ENCODE measurements at places on chromosomes 6 and 20.

DNA sequence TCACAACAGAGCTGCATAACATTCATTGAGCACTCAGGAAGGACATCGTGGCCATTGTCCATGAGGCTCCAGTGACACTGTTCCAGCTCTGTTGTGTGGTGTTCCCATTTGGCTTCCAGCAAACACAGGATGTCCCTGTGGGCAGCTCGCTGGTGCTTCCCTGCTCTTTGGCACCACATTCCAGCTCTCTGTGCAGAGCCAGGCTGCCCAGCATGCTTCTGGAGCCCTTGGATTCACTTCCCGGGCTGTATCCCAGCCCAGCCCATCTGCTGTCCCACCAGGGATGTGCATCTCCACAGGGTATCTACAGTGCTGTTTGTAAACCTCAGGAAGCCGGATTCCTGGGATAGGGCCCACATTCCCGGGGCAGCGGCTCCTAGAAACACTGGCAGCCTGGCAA is 57.2 kb downstream of the CTCFL start:
- no peak for DNase-seq

- peak; percentile 82 for DNase-seq
Measured at GRCh38 chr20:2131366-2131765, 29.7 kb downstream of the STK35 start.

- peak; percentile 4 for DNase-seq
Measured at GRCh38 chr6:13480631-13481501, 6.5 kb downstream of the GFOD1 start.

DNA sequence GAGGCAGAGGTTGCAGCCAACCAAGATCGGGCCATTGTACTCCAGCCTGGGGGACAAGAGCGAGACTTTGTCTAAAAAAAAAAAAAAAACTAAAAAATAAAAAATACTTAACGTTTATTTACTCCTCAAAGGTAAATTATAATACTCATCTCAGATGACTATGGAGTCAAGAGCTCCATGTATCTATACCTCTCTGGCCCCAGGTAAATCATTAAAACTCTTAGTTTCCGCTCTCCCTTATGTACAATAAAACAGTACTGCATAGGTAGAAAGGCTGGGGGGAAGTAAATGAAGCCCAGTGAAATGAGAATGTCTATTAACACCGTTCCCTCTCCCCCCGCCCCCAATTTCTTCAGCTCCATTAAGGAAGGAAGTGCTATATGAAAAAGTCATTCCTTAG is 1.2 kb downstream of the SRSF12 start:
- DNase-seq = no peak

GRCh38 chr6:33405386-33405940 is 5.4 kb upstream of the PHF1 start:
- no peak for DNase-seq

DNA sequence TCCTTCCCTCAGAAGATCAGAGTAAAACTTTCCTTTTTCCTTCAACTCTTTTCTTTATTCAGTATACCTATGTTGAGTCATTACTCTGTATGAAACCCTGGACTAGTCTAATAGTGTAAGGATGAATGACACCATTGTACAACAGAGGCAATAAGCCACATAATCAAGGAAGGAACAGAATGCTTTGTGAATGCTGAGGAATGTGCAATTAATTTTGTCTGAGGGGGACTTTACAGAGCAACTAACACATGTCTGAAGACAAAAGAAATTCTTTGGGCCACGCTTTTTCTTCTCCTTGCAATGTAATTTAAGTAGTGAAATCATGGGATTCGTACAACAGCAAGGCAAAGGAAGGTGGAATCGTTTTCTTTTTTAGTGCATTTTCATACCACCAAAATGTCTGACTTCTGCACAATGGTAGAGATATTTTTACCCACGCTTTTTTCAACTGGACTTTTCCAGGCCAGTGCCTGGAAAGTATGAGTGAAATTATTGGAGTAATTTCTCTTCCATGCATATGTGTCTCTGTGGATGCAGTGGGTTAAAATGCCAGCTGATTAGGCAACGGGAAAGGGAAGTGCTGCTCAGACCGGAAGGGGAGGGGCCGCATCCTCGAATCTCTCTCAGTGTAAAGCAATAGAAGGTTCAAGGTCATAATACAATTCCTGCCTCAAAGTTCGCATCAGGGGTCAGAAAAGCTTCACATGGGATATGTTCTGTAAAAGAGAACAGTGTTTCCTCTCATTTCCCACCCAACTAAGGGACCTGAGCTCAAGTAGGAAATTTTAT is 89.9 kb upstream of the MTHFD1L start:
- peak; percentile 2 for DNase-seq

GRCh38 chr6:125183391-125183790 is 29.8 kb downstream of the TPD52L1 start:
- DNase-seq = peak; percentile 71

DNA sequence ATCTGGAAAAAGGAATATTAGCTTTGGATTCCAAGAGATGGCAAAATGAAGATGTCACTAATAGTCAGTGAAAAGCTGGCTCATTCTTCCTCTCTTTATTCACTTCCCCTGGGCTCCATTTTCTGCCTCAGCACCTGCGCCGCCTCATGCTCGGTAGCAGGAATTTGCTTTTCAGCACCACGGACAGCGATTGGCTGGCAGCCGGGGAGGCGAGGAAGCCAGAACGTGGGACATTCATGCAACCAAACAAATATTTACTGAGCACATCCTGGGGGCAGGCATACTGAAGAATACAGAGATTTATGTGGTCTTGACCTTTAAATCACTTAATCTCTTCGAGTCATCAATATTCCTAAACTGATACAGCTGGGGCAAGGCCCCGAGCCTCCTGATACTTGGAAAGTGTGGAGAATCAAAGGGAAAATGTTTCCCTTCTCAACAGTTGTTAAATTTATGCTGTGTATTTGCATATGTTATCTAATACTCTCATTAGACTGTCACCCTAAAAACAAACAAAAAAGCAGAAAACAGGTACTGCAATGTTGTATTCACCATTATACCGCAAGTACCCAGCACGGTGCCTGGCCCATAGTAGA is 12.1 kb upstream of the PDYN start:
- peak; percentile 59 for DNase-seq

GRCh38 chr20:41100001-41100480 is 37.3 kb upstream of the PLCG1 start:
- peak; percentile 36 for DNase-seq

DNA sequence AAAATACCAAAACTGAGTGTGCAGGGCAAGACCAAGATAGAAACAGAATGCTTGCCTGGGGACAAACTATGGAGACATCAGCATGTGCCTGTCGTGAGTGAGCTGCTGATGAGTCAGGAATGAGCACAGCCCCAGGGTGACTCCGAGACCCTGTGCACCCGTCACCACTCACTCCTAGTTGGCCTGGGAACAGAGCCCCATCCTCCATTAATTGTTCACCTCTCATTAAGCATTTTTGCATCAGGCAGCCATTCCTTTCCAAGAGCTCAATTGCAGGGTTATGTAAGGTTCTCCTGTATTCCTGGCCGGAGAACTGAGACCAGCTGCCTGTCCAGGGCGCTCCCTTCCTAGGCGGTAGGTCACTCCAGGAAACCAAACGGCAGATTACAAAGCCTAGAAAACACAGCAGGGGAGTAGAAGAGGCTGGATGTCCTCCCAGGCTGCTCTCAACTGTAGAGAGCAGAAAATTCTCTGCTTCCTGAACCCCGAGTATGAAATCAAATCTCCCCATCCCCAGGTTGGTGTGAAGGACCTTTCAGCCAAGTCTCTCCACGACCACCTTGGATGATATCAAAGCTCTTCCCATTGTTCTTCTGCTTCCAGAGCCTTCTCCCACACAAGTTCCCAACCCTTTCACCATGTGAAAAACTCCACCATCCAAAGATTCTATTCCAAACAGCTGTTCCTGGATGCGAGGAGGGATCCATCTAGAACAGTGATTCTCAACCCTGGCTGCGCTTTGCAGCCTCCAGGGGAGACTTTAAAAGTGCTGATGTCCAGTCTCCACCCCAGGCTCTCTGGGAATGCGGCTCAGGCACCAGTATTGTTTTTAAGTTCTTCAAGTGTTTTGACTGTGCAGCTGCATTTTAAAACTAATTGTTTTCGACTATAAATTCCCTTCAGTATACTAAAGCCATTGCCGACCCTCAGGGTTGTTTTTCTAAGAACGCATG is 532.6 kb upstream of the JARID2 start:
- peak; percentile 99 for DNase-seq

DNA sequence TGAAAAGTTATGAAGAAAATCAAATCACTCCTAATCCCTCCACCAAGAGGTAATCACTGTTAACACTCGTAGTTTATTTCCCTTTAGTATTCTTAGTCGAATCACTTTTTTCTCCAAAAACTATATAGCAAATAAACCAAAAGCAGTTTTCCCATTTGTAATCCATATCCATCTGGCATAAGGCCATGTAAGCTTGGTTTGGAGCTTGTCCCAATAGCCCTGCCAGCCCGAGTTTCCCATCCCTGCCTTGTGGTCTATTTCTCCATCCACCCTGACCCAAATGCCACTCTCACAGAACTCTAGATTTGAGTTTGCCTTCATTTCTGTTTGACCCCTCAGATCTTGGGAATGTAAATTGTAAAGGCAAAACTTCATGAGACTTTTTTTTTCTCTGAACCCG is 71.8 kb upstream of the DSP start:
- peak; percentile 29 for DNase-seq

- DNase-seq = peak; percentile 81
Measured at GRCh38 chr6:52410979-52411378, 9.2 kb upstream of the EFHC1 start.

- DNase-seq = no peak
Measured at GRCh38 chr6:90072501-90072900, 178.2 kb downstream of the GJA10 start.

DNA sequence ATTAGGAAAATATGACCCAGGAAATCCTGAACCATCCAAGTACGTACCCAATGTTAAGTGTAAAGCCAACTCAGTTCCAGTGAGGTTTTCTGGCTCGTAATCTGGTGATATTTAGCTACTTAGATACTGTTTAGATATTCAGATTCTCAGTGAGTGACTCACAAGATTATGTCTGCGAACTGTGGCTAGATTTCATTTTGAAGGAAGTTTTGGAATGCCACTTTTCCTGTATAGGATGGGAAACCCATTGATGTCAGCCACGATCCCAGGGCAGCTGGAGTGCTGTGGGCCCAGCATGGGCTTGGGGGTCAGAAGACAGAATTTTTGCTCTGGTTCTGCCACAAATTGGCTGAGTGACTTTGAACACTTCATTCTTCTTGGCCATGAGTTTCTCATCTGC is 76.3 kb downstream of the TMEM170B start:
- DNase-seq = peak; percentile 97

DNA sequence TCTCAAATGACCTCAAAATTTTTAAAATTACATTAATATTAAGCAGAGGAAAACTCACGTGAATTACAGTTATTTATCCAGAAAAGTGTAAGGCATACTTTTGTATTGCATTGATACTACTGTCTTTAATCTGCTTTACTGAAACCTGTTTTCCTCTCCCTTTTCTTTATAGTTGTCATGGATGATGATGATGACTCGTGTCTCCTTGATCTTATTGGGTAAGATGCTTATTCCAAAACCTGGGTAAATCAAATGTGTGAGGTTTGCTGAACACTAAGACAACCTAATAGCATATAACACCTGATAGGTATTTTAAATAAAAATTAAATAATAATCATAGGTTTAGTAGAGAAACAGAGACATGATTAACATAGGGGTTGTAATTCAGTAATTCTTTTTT is 40.0 kb downstream of the BICRAL start:
- no peak for DNase-seq

DNA sequence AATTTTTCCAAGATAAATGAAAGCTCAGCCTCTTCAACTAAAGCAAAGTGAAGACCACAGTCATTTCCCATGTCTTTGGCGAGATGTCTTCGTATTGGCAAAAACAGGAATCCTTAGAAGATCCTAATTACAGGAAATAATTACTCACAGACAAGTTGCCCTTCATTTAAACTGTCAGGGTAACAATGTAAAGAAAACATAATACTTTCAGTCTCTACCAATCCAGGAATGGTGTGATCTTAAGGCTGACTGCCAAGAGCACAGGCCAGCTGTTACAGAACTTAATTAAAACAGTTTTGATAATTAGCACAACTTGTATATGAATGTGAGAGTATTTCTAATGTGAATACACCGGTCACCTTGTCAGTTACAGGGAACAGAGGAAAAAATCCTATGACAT is 292.2 kb downstream of the PACRG start:
- no peak for DNase-seq

- DNase-seq = peak; percentile 79
Measured at GRCh38 chr20:44388466-44389023, 33.0 kb downstream of the HNF4A start.

DNA sequence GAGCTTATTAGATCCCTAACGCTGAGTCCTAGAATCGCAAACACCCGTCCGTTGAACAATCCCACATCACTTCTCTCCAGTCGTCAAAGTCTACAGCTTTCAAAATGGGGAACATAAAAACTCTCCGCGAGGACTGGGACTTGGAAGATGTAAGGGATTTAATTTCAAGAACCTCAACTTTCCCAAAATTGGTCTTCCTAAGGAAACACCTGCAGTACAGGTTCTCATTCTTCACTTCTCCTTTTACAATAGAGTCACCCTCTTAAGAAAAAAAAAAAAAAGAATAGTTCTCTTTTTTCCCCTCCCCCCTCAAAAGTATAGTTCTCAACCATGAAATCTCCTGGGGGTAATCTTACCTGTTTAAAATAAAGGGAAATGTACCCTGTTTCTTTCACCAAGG is 6.6 kb upstream of the ZBTB22 start:
- no peak for DNase-seq

- DNase-seq = no peak
Measured at GRCh38 chr6:4153514-4153985, 18.2 kb upstream of the ECI2 start.

DNA sequence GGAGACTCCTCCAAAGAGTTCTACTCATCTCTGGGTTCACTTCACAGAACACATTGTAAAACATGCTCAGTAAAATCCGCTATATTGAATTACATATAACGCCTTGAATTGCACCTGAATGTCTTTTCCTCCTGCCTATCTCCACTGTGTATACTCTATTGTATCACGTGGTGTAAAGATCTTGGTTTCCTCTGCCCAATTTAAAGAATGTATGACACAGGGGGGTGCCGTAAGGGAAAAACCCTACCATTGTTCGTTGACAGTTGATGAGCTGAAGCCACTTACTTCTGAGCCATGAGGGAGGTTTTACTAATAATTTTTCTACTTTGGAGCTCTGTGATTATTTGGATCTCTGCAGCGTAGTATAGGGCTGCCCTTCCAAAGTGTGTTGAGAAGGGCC is 6.0 kb downstream of the ASF1A start:
- DNase-seq = no peak

GRCh38 chr6:89921691-89922090 is 27.4 kb downstream of the GJA10 start:
- DNase-seq = no peak

- DNase-seq = peak; percentile 56
Measured at GRCh38 chr6:54288474-54288873, 19.8 kb upstream of the TINAG start.

- peak; percentile 22 for DNase-seq
Measured at GRCh38 chr20:41392295-41392694, 25.7 kb upstream of the EMILIN3 start.
